ENCODE measurements at places on chromosomes 4 and X. TPM values are rescaled to one million over a fixed set of nuclear protein-coding genes. Genes with fewer than 3 reads are reported as not detected.

The PNCK gene
- total RNA-seq, result 1.9 TPM

The TEX11 gene
- total RNA-seq, result not detected

The VCX3A gene
- total RNA-seq, result not detected

The CLNK gene
- total RNA-seq, result not detected

The KLF8 gene
- total RNA-seq, result 4.4 TPM

The USP17L11 gene
- total RNA-seq, result not detected

The IL13RA2 gene
- total RNA-seq, result not detected

The FGF5 gene
- not detected for total RNA-seq

The ADH1C gene
- 1.8 TPM for total RNA-seq

The TCEANC gene
- 3.5 TPM for total RNA-seq

The MAGEA2B gene
- not detected for total RNA-seq

The ABLIM2 gene
- 127 TPM for total RNA-seq

The RUFY3 gene
- total RNA-seq, result 53.7 TPM

The CBLL2 gene
- not detected for total RNA-seq

DNA sequence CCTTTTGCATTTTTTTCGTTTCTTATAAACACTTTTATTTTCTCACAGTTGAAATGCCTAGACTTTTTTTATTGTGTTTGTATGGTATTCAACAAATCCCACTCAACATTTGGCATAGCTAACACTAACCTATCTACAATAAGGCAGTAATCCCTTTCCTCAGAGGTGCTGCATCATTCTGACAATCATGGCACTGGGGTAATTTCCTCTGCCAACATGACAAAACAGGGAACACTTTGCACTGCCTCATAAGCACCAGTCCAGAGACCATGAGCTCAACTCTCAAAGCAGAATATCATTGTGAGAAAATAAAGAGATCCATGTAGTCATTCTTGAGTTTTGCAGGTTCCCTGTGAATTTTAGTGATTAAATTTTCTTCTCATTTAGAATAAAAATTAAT, 183.8 kb upstream of the INTU start:
- no peaks in the 10 kb centered on the region for H3K4me1 ChIP-seq
- H3K36me3 ChIP-seq, result no peaks in the 10 kb centered on the region
- no peak overlapping the region for H3K27ac ChIP-seq
- H3K4me3 ChIP-seq, result no peak overlapping the region

- H3K4me3 ChIP-seq, result no peak overlapping the region
- H3K4me1 ChIP-seq, result peaks cover 17% of the 10 kb centered on the region
- no peaks in the 10 kb centered on the region for H3K36me3 ChIP-seq
- H3K27me3 ChIP-seq, result no peaks in the 10 kb centered on the region
These were observed 119.6 kb downstream of the GATB start for GRCh38 chr4:151641167-151641566.

DNA sequence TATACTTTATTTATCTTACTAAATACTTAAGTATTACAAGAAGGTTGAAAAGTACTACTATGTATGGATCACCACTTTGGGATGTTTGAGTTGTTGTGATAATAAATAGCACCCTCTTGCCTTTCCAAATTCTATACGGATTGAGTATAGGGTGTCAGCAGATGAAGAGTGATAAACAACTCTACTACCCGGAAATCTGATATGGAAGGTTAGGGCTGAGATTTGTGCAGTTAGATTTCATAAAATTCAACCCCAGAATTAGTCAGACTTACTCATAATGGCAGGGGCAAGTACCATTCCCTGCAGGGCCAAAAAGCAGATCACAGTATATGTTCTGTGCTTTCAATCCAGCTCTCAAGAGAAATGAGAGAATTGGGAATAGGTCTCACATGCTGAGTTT, 1008.9 kb upstream of the PCDH7 start:
- no peaks in the 10 kb centered on the region for H3K36me3 ChIP-seq
- no peak for DNase-seq
- H3K4me3 ChIP-seq, result no peak overlapping the region
- H3K27ac ChIP-seq, result no peak overlapping the region

GRCh38 chr4:98260579-98261404, at the start of gene RAP1GDS1:
TSS of gene RAP1GDS1 (plus strand) at chr4:98261384. CDS start at chr4:98261566, 182 bp downstream.
- H3K4me1 ChIP-seq, result peaks cover 15% of the 10 kb centered on the region
- peak within 1 kb of the TSS; percentile 89 for H3K27ac ChIP-seq
- H3K27me3 ChIP-seq, result no peaks in the 10 kb centered on the region
- DNase-seq, result peak; percentile 96
- H3K36me3 ChIP-seq, result no peaks in the 10 kb centered on the region

- H3K4me1 ChIP-seq, result no peaks in the 10 kb centered on the region
- no peak overlapping the region for H3K4me3 ChIP-seq
- DNase-seq, result no peak
- H3K36me3 ChIP-seq, result no peaks in the 10 kb centered on the region
- H3K27ac ChIP-seq, result no peak overlapping the region
These were observed 18.1 kb downstream of the PIR start for GRCh38 chrX:15475021-15475420.

DNA sequence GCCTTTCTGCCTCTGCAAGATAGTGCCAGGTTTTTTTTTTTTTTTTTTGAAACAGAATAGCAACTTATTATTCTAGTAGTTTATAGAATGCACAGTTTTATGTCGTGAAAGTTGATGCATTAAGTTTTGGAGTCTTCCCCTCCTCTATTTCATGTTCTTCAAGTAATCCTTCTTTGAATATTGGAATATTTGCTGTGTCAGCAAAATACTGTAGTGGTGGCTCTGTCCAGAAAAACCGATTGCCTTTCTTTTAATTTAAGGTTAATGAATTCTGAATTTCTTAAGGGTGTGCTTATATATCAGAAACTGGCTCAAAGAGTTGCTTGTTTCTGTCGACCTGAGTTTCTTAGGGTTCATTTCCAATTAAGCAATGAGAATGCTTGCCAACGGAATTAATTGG, 34.8 kb upstream of the TMSB15B start:
- no peaks in the 10 kb centered on the region for H3K36me3 ChIP-seq
- no peak for DNase-seq
- no peak overlapping the region for H3K27ac ChIP-seq
- H3K4me1 ChIP-seq, result no peaks in the 10 kb centered on the region

GRCh38 chr4:71355045-71355444, 16.2 kb downstream of the SLC4A4 start:
- no peaks in the 10 kb centered on the region for H3K27me3 ChIP-seq
- no peak overlapping the region for H3K27ac ChIP-seq
- no peaks in the 10 kb centered on the region for H3K36me3 ChIP-seq
- no peak for DNase-seq
- H3K4me3 ChIP-seq, result no peak overlapping the region

DNA sequence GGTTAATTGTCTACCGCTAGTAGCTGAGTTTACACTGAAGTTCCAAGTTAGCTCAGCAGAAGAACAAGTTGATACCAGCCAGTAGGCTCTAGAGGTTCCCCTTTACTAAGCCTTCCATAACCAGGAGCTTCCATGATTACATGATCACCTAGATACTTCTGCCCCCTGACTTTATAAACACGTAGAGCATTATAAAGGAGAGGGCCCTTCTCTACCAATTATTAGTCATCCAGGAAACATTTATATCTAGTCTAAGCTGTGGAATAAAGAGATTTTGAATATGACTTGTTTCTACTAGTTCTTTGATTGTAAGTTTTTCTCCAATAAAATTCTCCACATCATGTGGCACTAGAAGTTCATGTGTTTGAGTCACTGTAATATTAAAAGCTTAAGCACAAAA, 818.1 kb upstream of the PCDH10 start:
- H3K36me3 ChIP-seq, result no peaks in the 10 kb centered on the region
- H3K27me3 ChIP-seq, result no peaks in the 10 kb centered on the region
- no peak for DNase-seq
- no peaks in the 10 kb centered on the region for H3K4me1 ChIP-seq
- H3K27ac ChIP-seq, result no peak overlapping the region
- no peak overlapping the region for H3K4me3 ChIP-seq

- H3K4me1 ChIP-seq, result no peaks in the 10 kb centered on the region
- H3K36me3 ChIP-seq, result no peaks in the 10 kb centered on the region
- H3K27ac ChIP-seq, result no peak overlapping the region
- H3K27me3 ChIP-seq, result peaks cover 28% of the 10 kb centered on the region
- peak overlapping the region; percentile 1 for H3K4me3 ChIP-seq
- no peak for DNase-seq
These were observed 23.3 kb downstream of the HAND2 start for GRCh38 chr4:173506597-173507211.

- no peaks in the 10 kb centered on the region for H3K4me1 ChIP-seq
- H3K27me3 ChIP-seq, result peaks cover 16% of the 10 kb centered on the region
- H3K4me3 ChIP-seq, result no peak overlapping the region
- no peaks in the 10 kb centered on the region for H3K36me3 ChIP-seq
- no peak for DNase-seq
These were observed 52.4 kb downstream of the ENPP6 start for GRCh38 chr4:184165291-184165690.

- no peak overlapping the region for H3K4me3 ChIP-seq
- H3K36me3 ChIP-seq, result no peaks in the 10 kb centered on the region
- no peak for DNase-seq
- H3K27ac ChIP-seq, result no peak overlapping the region
These were observed 279.8 kb upstream of the BOD1L1 start for GRCh38 chr4:13907255-13907751.

DNA sequence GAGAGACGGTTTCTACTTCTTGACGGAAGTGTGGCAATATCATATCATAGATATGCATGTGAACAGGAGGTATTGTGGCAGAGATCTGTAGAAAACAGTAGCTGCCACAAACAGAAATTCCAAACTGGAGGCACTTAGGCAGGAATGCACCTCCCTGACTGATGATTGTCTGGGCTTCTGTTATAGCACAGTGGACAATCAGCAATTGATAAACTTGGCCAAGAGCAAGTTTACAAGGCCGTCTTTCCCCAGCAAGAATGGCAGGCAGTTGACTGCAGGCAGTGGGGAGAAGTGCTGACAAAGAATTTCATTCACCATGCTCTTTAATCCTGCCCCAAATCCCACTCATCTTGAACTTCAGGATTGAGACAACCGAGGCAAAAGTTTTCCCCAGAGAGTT, 114.4 kb upstream of the STOX2 start:
- no peaks in the 10 kb centered on the region for H3K4me1 ChIP-seq
- peaks cover 4% of the 10 kb centered on the region for H3K27me3 ChIP-seq
- H3K36me3 ChIP-seq, result no peaks in the 10 kb centered on the region
- no peak overlapping the region for H3K4me3 ChIP-seq

- peaks cover 35% of the 10 kb centered on the region for H3K27me3 ChIP-seq
- H3K4me3 ChIP-seq, result no peak overlapping the region
- no peaks in the 10 kb centered on the region for H3K36me3 ChIP-seq
- DNase-seq, result no peak
- peaks cover 7% of the 10 kb centered on the region for H3K4me1 ChIP-seq
- H3K27ac ChIP-seq, result no peak overlapping the region
These were observed 1.5 kb upstream of the NDNF start for GRCh38 chr4:121073672-121074381.

DNA sequence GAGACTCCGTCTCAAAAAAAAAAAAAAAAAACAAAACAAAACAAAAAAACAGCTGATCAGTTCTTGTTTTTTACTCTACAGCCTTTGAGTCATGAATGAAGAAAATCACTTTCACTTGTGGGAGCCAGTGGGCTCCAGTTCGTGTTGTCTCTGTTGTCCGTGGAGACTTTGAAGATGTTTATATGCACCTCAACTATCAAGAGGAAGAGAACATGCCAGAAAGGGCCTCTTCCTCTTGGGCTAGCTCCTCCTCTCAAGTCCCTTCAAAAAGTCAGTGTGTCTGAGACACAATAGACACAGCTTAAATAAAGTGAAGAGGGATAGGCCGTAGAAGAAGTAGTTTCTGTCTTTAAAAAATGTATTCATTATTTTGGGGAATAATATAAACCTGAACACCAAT, 182.7 kb downstream of the KDR start:
- no peak for DNase-seq
- no peak overlapping the region for H3K4me3 ChIP-seq

DNA sequence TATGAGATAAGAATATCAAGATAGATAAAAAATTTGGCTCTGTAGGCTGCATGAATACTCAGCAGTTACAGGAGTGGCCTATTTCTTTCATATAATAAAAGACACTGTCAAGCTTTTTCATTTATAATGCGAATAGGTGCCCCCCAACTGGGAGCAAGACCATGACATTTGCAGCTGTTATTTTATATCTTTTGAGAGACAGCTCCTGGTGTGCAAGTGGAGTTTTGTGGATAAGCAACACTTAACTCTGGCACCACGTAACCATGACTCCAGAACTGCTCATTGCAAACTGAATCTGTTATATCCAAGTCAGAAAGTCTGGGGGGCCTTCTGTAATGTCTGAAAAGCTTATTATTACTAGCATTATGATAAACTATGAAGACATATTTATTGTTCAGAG, 1372.4 kb downstream of the C4orf33 start:
- no peak overlapping the region for H3K27ac ChIP-seq
- H3K27me3 ChIP-seq, result no peaks in the 10 kb centered on the region
- H3K4me1 ChIP-seq, result no peaks in the 10 kb centered on the region
- DNase-seq, result no peak
- no peak overlapping the region for H3K4me3 ChIP-seq
- H3K36me3 ChIP-seq, result no peaks in the 10 kb centered on the region

GRCh38 chr4:96383349-96383748, 543.5 kb downstream of the PDHA2 start:
- H3K4me3 ChIP-seq, result no peak overlapping the region
- H3K27me3 ChIP-seq, result no peaks in the 10 kb centered on the region
- H3K4me1 ChIP-seq, result no peaks in the 10 kb centered on the region
- H3K27ac ChIP-seq, result no peak overlapping the region
- H3K36me3 ChIP-seq, result no peaks in the 10 kb centered on the region
- no peak for DNase-seq

- H3K27ac ChIP-seq, result no peak overlapping the region
- DNase-seq, result no peak
- peaks cover 7% of the 10 kb centered on the region for H3K36me3 ChIP-seq
- H3K4me3 ChIP-seq, result no peak overlapping the region
- no peaks in the 10 kb centered on the region for H3K4me1 ChIP-seq
These were observed 36.2 kb upstream of the UGDH start for GRCh38 chr4:39563346-39563847.

- no peak overlapping the region for H3K4me3 ChIP-seq
- no peaks in the 10 kb centered on the region for H3K4me1 ChIP-seq
- no peaks in the 10 kb centered on the region for H3K36me3 ChIP-seq
- no peaks in the 10 kb centered on the region for H3K27me3 ChIP-seq
These were observed 17.2 kb upstream of the TET2 start for GRCh38 chr4:105129286-105130040.

GRCh38 chrX:10519278-10519677, 101.1 kb downstream of the MID1 start:
- no peak overlapping the region for H3K27ac ChIP-seq
- DNase-seq, result no peak
- H3K4me3 ChIP-seq, result no peak overlapping the region
- H3K27me3 ChIP-seq, result no peaks in the 10 kb centered on the region

DNA sequence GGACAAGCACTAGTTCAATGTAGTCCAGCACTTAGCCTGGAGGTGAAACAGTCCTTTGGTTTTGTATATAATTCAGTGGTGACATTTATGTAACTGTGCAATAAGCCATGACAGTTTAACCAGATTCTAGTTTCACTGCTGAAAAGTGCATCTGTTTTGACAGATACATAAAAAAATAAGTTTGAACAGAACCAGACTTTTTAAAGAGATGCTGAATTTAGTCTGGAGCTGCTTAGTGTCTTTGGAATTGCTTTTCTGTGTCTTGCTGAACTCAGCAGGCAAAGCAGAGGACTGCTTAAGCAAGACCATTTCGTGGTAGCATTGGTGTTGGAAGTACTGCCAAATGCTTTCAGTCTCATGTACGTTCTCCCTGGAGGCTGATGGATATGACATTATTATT, 393.5 kb downstream of the MAPK10 start:
- H3K4me3 ChIP-seq, result no peak overlapping the region
- no peaks in the 10 kb centered on the region for H3K27me3 ChIP-seq
- no peak overlapping the region for H3K27ac ChIP-seq

Measured in psoas muscle (tissue), 8 donors.